ENCODE measurements at places on chromosomes 12 and 14.
A peak's percentile ranks its signal among the peaks of the same experiment; 100 is the strongest.

DNA sequence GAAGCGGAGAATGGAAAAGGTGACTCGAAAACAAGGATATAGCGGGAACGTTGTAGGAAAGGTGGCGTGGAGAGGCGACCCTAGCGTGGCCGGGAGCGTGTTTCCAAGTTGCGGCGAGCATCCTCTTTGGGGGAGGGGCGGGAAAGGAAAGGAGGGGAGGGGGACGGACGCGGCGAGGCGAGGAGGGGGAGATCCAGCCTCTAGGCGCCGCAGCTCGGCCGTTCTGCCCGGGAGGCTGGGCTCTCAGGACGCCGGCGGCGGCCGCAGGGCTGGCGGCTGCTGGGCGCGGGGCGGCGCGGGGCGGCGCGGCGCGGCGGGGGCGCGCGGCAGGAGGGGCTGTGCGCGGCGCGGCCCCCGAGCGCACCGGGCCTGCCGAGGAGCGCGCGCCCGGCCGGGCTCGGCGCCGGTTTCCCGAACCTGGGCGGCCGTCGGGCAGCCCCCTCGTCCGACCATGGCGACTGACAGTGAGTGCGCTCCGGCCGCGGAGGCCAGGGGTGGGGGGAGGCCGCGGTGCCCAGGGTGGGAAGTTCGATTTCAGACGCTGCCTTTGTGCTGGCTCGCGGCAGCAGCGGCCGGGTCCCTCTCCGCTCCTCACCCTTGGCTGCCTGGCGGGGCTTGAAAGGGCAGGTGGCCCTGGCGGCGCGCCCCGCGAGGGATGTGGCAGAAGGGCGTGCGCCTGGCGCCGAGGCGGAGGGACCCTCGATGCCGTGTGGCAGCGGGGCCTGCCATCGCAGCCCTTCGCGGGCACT is 50.3 kb downstream of the SNAPC1 start:
- DNase-seq = no peak

- DNase-seq = no peak
Measured at GRCh38 chr12:120528861-120529525, at the start of gene COQ5. TSS of gene COQ5 (minus strand) at chr12:120529158. CDS start at chr12:120529141, 17 bp downstream.

GRCh38 chr12:71240946-71241345 is 83.1 kb upstream of the TSPAN8 start:
- DNase-seq = no peak

- DNase-seq = no peak
Measured at GRCh38 chr12:6867413-6868210, at the start of gene TPI1. TSS of gene TPI1 (plus strand) at chr12:6867531. CDS start at chr12:6867567, 36 bp downstream.

GRCh38 chr12:124538194-124539082 is 29.0 kb downstream of the NCOR2 start:
- DNase-seq = no peak

DNA sequence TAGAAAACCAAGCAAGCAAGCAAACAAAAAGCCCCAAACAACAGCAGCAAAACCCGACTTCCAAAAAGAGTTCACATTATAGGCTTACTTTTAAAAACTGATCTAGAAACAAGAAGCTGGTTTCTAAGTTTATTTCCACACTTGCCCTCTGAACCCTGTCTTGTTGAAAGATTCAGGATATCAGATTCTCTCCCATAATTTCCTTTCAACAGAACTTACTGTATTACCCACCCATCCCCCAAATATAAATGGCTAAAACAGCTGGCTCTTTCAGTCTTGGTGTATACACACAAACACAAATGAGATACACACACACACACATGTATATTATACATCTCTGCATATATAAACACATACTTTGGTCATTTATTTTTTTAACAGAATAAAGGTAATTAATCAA is 460.9 kb downstream of the ZFP36L1 start:
- no peak for DNase-seq

GRCh38 chr12:104281636-104282035 is 21.9 kb upstream of the EID3 start:
- DNase-seq = no peak

DNA sequence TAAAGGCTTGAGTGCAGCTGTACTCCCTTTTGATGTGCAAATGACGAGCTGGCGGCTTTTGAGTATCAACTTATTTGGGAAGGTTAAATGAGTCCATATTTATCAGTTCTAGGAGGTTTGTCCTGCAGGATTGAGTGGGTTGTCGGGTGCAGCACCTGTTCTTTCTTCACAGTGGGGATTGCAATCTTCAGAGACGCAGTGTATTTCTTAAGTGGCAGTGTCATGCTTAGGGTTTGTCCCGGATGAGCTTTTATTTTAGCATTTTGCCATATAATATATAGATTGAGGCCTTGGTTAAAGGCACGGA is 1.2 kb downstream of the FUT8 start:
- no peak for DNase-seq

- no peak for DNase-seq
Measured at GRCh38 chr12:25455696-25456095, 97.4 kb downstream of the LMNTD1 start.

DNA sequence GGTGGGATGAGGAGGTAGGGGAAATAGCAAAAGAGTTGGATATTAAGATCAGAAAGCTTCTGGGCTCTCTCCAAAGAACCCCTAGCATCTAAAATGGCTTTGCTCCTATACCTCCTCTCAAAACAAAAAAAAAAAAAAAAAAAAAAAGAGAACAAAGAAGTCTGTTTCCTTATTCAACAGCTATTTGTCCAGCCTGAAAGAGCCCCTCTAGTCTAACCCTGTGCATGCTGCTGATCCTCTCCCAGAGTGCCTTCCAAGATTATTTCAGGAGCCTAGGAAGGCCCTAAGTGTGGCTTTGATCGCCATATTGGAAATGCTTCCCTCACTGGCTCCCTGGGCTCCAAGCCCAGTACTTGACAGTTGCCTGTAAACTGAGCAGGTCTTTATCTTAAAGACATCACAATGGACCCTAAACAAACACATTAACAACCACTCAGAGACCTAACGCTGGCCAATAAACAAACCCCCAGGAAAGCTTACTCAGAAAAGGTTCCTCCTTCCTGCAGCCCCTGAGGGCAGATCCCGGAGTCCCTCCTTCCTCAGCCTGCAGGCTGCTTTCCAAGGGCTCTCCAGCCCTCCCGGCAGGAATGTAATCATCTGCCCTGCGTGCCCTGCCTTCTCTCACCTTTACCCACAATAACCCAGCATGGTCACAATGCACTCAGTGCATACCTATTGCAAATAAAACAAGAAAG is 17.4 kb upstream of the COL2A1 start:
- DNase-seq = no peak

DNA sequence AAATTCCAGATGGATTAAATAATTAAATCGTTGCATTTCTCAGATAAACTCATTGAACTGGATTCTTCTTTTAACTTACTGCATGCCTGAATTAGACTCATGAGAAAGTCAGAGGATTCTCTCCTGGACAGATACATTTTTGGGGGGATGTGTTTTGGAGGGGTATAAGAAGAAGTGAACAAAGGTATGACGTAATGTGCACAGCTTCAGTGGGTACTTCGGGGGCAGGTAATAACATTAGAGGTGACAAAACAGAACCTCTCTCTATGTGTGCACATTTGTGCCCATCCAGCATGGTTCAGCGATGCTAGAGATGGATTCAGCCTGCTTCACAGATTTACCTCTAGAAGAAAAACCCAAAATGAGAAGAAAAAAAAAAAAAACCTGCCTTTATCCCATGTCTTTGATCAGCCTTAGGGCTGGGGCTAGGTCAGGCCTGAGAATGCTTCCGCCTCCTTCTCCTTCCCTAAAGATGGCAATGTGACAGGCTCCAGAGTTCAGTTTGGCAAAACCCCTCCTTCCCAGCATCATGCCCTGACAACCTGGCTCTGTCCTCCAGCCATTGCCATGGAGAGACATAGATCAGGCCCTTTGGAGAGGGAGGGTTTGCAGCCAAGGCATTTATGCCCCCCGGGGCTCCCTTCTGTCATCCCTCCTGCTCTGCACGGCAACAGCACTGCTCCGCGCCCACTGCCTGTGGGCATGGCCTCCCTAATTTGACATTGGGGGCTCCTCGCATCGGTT is 166.7 kb downstream of the KCNA5 start:
- DNase-seq = no peak

- no peak for DNase-seq
Measured at GRCh38 chr12:65560286-65560685, 264.0 kb upstream of the HMGA2 start.

GRCh38 chr12:64065881-64066451 is 156.1 kb downstream of the KICS2 start:
- no peak for DNase-seq

DNA sequence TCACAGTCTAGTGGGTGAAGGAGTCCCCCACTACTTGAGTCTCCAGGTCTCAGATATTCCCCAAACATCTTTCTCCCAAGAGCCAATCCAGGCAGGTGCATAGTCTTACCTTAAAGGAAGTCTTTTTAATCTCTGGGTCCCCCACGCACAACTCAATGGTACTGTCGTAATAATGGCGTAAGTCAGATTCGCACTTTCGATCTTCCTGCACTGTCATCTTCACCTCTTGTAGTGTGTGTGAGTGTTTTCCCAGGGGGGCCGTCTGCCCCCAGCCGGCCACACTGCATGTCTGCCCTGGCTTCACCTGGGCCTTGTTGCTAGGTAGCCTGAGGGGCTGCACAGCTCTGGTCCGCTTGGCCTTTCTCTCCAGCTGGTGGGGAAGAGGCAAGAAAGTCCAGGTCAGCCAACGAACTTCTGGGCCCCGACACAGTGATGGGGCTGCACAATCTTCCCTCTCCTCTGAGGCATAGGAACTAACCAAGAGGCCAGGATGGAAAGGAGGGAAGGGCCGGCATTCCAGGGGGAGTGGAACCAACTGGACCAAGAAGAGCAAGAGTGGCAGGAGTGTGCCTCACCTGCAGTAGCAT is 2.1 kb downstream of the GZMB start:
- DNase-seq = no peak

- no peak for DNase-seq
Measured at GRCh38 chr14:77947372-77947771, 147.5 kb downstream of the ADCK1 start.

GRCh38 chr12:79615596-79616560 is 74.9 kb downstream of the PAWR start:
- no peak for DNase-seq

- no peak for DNase-seq
Measured at GRCh38 chr12:69129564-69129963, 109.8 kb upstream of the CPSF6 start.

DNA sequence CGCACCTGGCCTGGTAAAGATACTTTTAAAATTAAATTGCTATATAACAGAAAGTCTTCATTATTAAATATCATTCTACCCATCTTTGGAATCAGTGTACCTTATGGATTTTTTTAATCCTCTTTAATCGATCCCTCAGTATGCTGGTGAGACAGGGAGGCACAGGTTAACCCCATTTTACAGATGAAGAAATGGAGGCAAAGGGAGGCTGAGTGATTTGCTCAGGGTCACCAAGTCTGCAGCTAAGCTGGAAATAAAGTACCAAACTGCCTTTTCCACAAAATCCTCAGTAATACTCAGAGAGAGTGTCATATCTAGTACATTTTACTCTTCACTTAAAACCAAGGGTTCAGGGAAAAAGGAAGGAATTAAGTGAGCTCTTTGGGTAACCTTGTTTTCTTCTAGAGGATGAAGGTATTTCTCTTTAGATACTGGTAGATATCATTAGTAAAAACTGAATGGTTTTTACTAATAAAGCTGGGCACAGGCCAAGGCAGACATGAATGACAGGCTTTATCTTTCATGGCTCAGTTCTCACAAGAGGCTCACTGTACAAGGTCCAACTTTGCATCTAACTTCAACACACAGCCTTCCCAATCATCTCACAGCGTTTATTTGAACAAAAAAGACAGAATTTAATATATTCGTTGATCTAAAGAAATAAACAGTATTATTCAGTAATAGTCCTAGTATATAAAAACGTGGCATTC is 35.3 kb upstream of the TTC7B start:
- DNase-seq = no peak

DNA sequence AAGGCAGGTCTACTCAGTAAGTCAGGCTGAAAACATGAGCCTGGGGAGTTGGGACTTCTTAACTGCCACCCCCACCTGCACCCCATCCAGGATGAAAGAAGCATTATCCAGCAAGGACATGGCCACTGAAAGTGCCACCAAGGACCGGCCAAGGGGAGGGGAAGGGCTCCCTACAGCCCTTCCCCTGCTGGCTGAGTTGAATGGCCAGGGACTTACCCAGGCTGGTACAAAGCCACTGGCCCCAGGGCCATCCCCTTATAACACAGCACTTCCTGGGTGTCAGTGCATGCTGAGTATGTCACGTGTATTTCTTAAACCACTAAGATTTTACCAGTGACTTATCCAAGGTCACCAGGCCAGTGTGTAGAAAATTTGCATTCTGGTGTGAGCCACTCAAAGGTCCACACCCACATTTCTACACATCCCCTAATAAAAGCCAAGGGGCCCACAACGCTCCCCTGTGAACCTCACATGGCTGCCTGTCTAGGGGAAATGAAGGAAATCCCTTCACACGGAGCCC is 29.3 kb upstream of the ZFP36L1 start:
- DNase-seq = no peak

GRCh38 chr14:38536376-38537038 is 280.6 kb upstream of the CLEC14A start:
- no peak for DNase-seq

- no peak for DNase-seq
Measured at GRCh38 chr14:97724265-97724731, 927.1 kb downstream of the VRK1 start.

GRCh38 chr12:116389990-116390389 is 112.5 kb upstream of the MED13L start:
- DNase-seq = peak; percentile 92

DNA sequence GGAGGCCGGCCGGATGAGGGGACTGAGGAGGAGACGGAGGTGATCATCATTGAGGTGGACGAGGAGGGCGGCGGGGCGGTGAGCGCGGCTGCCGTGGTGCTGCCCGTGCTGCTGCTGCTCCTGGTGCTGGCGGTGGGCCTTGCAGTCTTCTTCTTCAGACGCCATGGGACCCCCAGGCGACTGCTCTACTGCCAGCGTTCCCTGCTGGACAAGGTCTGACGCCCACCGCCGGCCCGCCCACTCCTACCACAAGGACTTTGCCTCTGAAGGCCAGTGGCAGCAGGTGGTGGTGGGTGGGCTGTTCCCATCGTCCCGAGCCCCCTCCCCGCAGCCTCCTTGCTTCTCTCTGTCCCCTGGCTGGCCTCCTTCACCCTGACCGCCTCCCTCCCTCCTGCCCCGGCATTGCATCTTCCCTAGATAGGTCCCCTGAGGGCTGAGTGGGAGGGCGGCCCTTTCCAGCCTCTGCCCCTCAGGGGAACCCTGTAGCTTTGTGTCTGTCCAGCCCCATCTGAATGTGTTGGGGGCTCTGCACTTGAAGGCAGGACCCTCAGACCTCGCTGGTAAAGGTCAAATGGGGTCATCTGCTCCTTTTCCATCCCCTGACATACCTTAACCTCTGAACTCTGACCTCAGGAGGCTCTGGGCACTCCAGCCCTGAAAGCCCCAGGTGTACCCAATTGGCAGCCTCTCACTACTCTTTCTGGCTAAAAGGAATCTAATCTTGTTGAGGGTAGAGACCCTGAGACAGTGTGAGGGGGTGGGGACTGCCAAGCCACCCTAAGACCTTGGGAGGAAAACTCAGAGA is 9.6 kb downstream of the MMP14 start:
- DNase-seq = no peak

GRCh38 chr12:57887631-57888408 is 41.3 kb upstream of the CTDSP2 start:
- no peak for DNase-seq

GRCh38 chr12:80400571-80400991 is 43.5 kb upstream of the PTPRQ start:
- no peak for DNase-seq

Data from epithelial cell of prostate (primary cell).